Ascending aorta (tissue), 2 donors: ENCODE measurements at places on chromosomes 6 and 20. TPM values are rescaled to one million over a fixed set of nuclear protein-coding genes. Genes with fewer than 3 reads are reported as not detected.

HCK gene
- 16.8 TPM for total RNA-seq

DNA sequence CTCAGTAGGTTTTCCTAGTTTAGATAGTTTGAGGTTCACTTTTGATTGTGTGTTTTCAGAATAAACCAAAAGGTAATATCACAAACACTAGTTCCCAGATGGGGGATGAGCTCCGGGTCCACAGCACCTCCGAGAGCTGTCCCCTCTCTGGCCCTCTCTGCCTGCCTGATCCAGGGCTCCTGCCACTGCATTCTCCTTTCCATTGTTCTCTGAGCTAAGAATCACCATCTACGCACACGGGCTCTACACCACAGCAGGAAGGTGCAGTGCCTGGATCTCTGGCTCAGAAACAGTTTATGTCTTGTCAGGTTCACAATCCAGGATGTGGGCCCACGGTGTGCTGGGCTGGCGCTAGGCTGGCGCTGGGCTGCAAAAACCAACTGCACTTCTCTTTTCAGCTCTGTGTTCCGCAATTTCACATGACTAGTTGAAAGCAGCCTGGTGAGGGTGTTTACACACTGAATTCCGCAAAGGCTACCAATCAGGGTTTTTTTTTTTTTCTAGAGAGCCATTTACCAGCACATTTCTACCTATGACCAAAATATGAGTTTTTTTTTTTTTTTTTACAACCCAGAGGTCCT, 167.5 kb downstream of the SOD2 start:
- H3K27ac ChIP-seq, result no peak overlapping the region
- H3K4me1 ChIP-seq, result no peaks in the 10 kb centered on the region
- H3K36me3 ChIP-seq, result no peaks in the 10 kb centered on the region
- no peaks in the 10 kb centered on the region for H3K27me3 ChIP-seq
- DNase-seq, result no peak

GRCh38 chr20:1456300-1456699, 10.3 kb downstream of the NSFL1C start:
- no peak overlapping the region for H3K4me3 ChIP-seq
- no peak for DNase-seq

- H3K36me3 ChIP-seq, result no peaks in the 10 kb centered on the region
- no peak overlapping the region for H3K4me3 ChIP-seq
- H3K27ac ChIP-seq, result no peak overlapping the region
- DNase-seq, result no peak
Measured at GRCh38 chr6:31851485-31851832, 11.2 kb downstream of the NEU1 start.

GFOD1 gene
- total RNA-seq, result 28.7 TPM

GRCh38 chr6:150068151-150068550, 770 bp downstream of the ULBP3 start:
- H3K4me3 ChIP-seq, result peak overlapping the region; percentile 63
- H3K36me3 ChIP-seq, result no peaks in the 10 kb centered on the region

SEMG1 gene
- total RNA-seq, result not detected

C6orf52 gene
- total RNA-seq, result not detected

- no peak for DNase-seq
- H3K27me3 ChIP-seq, result no peaks in the 10 kb centered on the region
- no peak overlapping the region for H3K27ac ChIP-seq
- no peaks in the 10 kb centered on the region for H3K4me1 ChIP-seq
- H3K36me3 ChIP-seq, result no peaks in the 10 kb centered on the region
- H3K4me3 ChIP-seq, result no peak overlapping the region
Measured at GRCh38 chr6:19999319-20000191, 162.4 kb downstream of the ID4 start.

DNA sequence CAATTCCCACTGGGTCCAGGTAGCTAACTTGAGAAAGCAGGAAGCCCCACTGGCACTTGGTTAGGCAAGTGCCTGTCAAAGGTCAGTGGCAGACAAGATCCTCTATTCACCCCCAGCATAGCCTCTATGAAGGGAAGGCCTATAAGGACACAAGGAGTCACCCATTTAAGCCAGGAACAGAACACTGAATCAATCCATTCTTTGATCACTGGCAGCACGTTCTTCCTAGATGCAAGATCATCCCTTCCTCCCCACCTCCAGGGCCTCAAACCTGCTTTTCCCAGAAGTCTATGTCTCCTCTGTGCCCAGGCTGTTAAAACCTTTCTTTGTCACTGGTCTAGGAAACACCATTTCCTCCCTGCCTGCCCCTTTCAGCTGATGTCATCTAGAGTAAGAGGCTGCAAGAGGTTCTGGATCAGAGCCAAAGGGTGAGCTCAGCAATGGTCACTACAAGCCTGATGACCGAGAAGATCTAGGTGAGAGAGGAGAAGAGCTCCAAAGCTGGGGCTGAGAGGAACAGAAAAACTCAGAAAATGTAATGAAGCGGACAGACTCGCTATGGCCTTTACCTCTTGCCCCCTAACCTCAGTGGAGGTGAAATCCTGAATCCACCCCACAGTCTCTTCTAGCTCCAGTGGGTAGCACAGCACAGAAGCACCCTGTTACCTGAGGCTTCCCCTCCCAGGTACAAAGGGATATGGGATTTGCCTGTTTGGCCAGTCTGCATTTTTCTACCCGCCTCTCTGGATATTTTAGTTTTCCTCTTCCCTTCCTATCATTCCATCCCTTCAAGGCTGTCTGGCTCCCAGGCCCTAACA, 1.8 kb downstream of the GTPBP2 start:
- peaks cover 5% of the 10 kb centered on the region for H3K4me1 ChIP-seq
- H3K4me3 ChIP-seq, result no peak overlapping the region
- peak; percentile 62 for DNase-seq
- peaks cover 33% of the 10 kb centered on the region for H3K36me3 ChIP-seq
- H3K27me3 ChIP-seq, result no peaks in the 10 kb centered on the region

ITPR3 gene
- total RNA-seq, result 43.0 TPM

OR2B6 gene
- not detected for total RNA-seq

DNA sequence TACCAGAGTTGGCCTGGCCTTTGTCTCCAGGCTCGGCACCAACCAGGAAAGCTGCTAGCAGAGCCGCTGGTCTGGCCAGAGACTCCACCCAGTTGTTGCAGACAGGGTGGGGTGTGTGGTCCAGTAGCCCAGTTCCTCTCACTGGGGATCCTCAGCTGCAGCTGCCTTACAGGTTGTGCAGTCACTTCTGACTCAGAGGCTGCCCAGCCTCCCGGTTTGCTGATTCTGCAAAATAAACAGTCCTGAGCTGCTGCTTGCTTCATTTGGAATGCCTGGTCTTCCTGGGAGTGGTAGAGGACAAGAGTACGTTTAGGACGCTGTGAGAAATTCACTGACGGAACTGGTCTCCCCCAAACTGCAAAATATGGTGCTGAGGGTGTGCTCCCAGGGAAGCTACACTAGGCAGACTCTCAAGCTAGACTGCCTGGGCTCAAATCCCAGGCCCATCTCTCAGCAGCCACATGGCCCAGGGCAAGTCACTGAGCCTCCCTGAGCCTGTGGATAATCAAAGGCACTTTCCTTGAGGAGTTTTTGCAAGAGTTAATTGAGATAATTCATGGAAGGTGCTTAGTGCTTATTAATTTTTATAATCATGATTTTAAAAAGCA, 246.1 kb downstream of the TFAP2C start:
- no peaks in the 10 kb centered on the region for H3K27me3 ChIP-seq
- H3K4me1 ChIP-seq, result no peaks in the 10 kb centered on the region
- H3K36me3 ChIP-seq, result no peaks in the 10 kb centered on the region
- no peak overlapping the region for H3K27ac ChIP-seq
- no peak for DNase-seq

EYA2 gene
- total RNA-seq, result 15.4 TPM

- H3K27ac ChIP-seq, result no peak overlapping the region
- H3K36me3 ChIP-seq, result no peaks in the 10 kb centered on the region
- H3K4me3 ChIP-seq, result no peak overlapping the region
- DNase-seq, result no peak
Measured at GRCh38 chr20:17892189-17892938, 76.2 kb downstream of the SNX5 start.

- DNase-seq, result no peak
- H3K27ac ChIP-seq, result no peak overlapping the region
- no peaks in the 10 kb centered on the region for H3K4me1 ChIP-seq
- H3K27me3 ChIP-seq, result no peaks in the 10 kb centered on the region
- no peak overlapping the region for H3K4me3 ChIP-seq
Measured at GRCh38 chr6:25239498-25239897, 39.7 kb upstream of the CARMIL1 start.

HAO1 gene
- not detected for total RNA-seq

ATG5 gene
- total RNA-seq, result 15.1 TPM

GSTA3 gene
- total RNA-seq, result not detected

- H3K4me1 ChIP-seq, result no peaks in the 10 kb centered on the region
- H3K36me3 ChIP-seq, result no peaks in the 10 kb centered on the region
- DNase-seq, result no peak
- no peak overlapping the region for H3K4me3 ChIP-seq
- no peak overlapping the region for H3K27ac ChIP-seq
Measured at GRCh38 chr6:46940433-46941226, 18.9 kb upstream of the ADGRF5 start.

DNA sequence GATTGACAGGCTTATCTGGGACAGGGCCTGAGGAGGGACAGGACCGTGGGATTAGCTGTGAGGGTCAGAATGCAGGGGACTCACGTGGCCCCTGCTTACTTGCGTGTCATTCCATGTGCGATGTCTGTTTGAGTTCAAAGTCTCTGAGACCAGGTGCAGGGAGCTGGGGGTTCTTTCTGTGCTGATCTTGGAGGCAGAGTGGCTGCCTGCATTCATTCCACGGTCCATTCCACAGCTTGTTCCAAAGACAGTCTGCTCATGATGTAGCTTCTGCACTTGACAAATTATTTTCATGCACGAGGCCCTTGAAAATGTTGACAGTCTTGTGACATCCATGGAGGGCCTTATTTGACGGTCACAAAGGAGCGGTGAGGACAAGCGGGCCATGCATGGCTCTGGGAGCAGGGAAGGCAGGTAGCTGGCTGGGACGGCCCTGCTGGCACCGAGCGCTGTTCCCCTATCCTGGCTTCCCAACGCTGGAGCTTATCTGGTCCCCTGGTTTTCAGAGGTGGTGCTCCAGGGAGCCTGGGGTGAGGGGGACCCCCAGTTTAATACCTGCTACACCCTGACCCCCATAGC, 156.3 kb upstream of the RNF24 start:
- peak overlapping the region; percentile 88 for H3K27ac ChIP-seq
- H3K36me3 ChIP-seq, result no peaks in the 10 kb centered on the region
- DNase-seq, result no peak
- H3K27me3 ChIP-seq, result no peaks in the 10 kb centered on the region
- peak overlapping the region; percentile 72 for H3K4me3 ChIP-seq

SIRPD gene
- not detected for total RNA-seq

DNA sequence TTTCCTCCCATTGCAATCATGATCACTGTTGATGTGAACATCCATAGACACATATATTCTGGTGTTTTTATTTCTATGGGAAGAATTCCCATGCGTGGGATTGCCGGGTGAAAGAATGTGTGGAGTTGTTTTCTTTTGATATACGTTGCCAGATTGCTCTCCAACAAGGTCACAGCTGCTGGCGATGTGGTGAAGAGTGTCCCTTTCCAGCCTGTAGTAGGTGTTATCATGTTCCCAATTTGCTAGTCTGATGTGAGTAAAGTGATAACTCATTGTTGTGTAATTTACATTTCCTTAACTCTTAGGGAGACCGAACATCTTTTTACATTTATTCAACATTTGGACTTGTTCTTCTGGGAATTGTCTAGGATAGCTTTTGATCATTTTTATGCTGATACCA, 14.5 kb upstream of the ELMO2 start:
- H3K27ac ChIP-seq, result no peak overlapping the region
- no peaks in the 10 kb centered on the region for H3K27me3 ChIP-seq
- H3K4me1 ChIP-seq, result no peaks in the 10 kb centered on the region
- DNase-seq, result no peak
- no peak overlapping the region for H3K4me3 ChIP-seq

DNA sequence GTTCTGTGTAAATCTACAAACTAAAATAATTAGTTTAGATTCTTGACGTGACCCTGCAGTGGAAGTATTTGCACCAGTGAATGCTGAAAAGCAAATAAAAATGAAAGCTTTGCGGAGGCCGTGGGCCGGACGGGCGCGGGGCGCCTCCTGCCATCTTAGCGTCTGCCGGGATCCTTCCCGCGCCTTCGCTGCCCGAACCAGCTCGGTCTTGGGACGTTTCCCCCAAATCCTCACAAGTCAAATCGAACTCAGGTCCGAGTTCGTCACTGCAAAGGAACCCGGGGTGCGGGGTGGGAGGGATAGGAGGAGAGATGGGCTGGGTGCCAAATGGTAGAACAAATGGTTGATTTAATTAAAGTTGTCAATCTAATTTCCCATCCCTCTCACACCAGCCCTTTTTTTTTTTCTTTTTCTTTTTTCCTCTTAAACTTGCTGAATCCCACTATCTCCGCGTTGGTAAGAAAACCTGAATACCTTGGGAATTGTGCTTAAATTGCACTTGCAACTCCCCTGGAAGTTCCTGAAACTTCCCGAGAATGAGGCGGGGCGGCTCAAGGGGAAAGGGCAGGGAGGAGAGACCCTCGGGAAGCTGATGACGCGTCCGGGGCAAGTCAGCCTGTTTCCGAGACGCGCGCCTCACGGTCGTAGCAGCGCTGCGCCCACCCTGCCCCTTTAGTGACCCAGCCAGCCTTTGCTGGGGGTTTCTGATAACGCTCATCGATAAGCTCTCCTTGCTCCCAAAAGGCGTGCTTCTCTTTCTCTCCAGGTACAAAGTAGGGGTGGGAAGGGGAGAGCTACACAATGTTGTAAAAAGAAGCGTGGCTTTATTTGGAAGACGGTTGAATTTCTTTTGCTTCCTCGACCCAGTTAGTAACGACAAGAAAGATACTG, 1.8 kb downstream of the GJA1 start:
- H3K4me3 ChIP-seq, result peak overlapping the region; percentile 67
- no peaks in the 10 kb centered on the region for H3K27me3 ChIP-seq
- DNase-seq, result no peak
- H3K27ac ChIP-seq, result peak overlapping the region; percentile 87
- H3K36me3 ChIP-seq, result no peaks in the 10 kb centered on the region
- peaks cover 1% of the 10 kb centered on the region for H3K4me1 ChIP-seq

DNA sequence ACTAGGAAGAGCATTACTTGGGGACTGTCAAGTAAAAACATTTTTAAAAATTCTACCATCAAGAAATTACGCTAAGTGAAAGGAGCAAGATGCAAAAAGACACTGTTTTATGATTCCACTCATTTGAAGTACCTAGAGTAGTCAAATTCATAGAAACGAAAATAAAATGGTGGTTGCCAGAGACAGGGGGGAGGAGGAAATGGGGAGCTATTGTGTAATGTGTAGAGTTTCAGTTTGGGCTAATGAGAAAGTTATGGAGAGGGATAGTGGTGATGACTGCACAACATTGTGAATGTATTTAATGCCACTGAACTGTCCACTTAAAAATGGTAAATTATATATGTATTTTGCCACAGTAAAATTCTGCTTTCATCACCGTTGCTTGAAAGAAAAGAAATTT, 83.8 kb downstream of the UST start:
- H3K4me1 ChIP-seq, result peaks cover 8% of the 10 kb centered on the region
- H3K27me3 ChIP-seq, result no peaks in the 10 kb centered on the region
- H3K27ac ChIP-seq, result no peak overlapping the region

MICB gene
- total RNA-seq, result 0.11 TPM

DNA sequence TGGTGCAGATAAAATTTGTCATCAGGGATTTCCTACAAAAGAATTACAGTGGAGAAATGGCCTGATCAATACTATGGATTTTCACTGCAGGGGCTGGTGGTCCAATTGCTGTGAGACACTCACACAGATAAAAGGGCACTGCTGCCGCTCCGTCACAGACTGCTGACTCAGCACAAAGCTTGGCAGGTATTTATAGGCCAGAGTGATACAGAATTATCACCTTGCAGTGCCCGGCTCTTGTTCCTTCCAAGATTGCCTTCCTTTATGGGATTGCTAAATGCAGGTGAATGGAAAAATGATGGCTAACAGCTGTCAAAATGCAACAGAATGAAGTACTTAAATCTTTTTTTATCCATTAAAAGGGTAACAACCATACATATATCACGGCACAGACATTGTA, 247.8 kb upstream of the ZFP64 start:
- no peak for DNase-seq
- no peaks in the 10 kb centered on the region for H3K36me3 ChIP-seq
- no peaks in the 10 kb centered on the region for H3K4me1 ChIP-seq
- no peak overlapping the region for H3K27ac ChIP-seq
